SJCRH30 (cell line): ENCODE measurements at places on chromosomes 5 and 9. TPM values are rescaled to one million over a fixed set of nuclear protein-coding genes. Genes with fewer than 3 reads are reported as not detected.

The TMEM252 gene
- 1.5 and 2.1 TPM in 2 replicates for total RNA-seq

The SPDL1 gene
- total RNA-seq, result 65.4 and 83.7 TPM in 2 replicates

The ZBED3 gene
- 2.8 and 3.8 TPM in 2 replicates for total RNA-seq

The FLT4 gene
- total RNA-seq, result 0.08 TPM in 1 of 2 replicates, not detected in the other

The SLC2A6 gene
- 20.3 and 23.4 TPM in 2 replicates for total RNA-seq

The OSMR gene
- 0.03 and 0.14 TPM in 2 replicates for total RNA-seq

The ACTBL2 gene
- total RNA-seq, result 0.05 TPM in 1 of 2 replicates, not detected in the other

The PIP5KL1 gene
- total RNA-seq, result 0.20 and 0.51 TPM in 2 replicates

The CCL19 gene
- total RNA-seq, result not detected in 2 replicates

The CTNND2 gene
- total RNA-seq, result not detected in 2 replicates

The SLC25A51 gene
- total RNA-seq, result 31.0 and 33.8 TPM in 2 replicates

The EGR1 gene
- 2.0 TPM in 2 replicates for total RNA-seq

The CNTNAP3 gene
- 10.7 and 12.3 TPM in 2 replicates for total RNA-seq

The GLT6D1 gene
- total RNA-seq, result not detected in 2 replicates

The ANKRD18A gene
- total RNA-seq, result 9.8 and 10.5 TPM in 2 replicates

The KCNIP1 gene
- 0.81 and 1.4 TPM in 2 replicates for total RNA-seq

The KCNN2 gene
- total RNA-seq, result not detected in 2 replicates

The SH3GL2 gene
- 0.10 TPM in 1 of 2 replicates, not detected in the other for total RNA-seq

The CCNJL gene
- total RNA-seq, result 6.5 and 6.8 TPM in 2 replicates

The SLC36A3 gene
- total RNA-seq, result not detected in 2 replicates

The SPOCK1 gene
- total RNA-seq, result 0.06 TPM in 1 of 2 replicates, not detected in the other

The CANX gene
- 453 and 506 TPM in 2 replicates for total RNA-seq

The SLC46A2 gene
- not detected in 2 replicates for total RNA-seq

The DNAJC21 gene
- 64.9 and 68.8 TPM in 2 replicates for total RNA-seq

The ADAMTS16 gene
- 0.35 and 0.71 TPM in 2 replicates for total RNA-seq

The INSYN2B gene
- 0.05 and 0.14 TPM in 2 replicates for total RNA-seq

The SLC27A4 gene
- total RNA-seq, result 27.7 and 28.0 TPM in 2 replicates

The LCN9 gene
- total RNA-seq, result not detected in 2 replicates

The SLC6A19 gene
- not detected in 2 replicates for total RNA-seq
